ENCODE measurements at places on chromosomes 1 and 21.

- DNase-seq, result peak; percentile 44
Measured at GRCh38 chr21:29299916-29300806, 1.4 kb downstream of the BACH1 start.

- DNase-seq, result peak; percentile 11
Measured at GRCh38 chr21:25638660-25639550, at the start of gene JAM2. Gene JAM2, plus strand, starts transcription at chr21:25639258. Its CDS starts 564 bp downstream, at chr21:25639822.

DNA sequence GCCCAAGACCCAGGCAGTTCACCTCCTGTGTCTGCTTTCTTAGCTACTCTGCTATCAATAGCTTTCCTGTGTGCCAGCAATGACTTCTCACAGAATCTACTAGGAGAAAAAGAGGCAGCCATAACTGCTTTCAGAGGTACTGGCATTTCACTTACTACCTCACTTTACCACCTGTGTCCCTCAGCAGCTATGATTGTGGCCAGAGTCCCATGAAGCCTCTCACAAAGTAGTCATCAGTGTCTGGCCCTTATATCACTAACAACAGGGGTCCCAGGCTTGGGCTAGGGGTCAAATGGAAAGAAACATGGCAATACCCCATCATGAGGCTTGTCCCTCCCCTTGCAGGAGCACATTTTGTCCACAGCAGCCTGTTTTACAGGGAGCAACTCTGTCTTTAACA lies 62.7 kb upstream of the EPS8L3 start:
- no peak for DNase-seq

DNA sequence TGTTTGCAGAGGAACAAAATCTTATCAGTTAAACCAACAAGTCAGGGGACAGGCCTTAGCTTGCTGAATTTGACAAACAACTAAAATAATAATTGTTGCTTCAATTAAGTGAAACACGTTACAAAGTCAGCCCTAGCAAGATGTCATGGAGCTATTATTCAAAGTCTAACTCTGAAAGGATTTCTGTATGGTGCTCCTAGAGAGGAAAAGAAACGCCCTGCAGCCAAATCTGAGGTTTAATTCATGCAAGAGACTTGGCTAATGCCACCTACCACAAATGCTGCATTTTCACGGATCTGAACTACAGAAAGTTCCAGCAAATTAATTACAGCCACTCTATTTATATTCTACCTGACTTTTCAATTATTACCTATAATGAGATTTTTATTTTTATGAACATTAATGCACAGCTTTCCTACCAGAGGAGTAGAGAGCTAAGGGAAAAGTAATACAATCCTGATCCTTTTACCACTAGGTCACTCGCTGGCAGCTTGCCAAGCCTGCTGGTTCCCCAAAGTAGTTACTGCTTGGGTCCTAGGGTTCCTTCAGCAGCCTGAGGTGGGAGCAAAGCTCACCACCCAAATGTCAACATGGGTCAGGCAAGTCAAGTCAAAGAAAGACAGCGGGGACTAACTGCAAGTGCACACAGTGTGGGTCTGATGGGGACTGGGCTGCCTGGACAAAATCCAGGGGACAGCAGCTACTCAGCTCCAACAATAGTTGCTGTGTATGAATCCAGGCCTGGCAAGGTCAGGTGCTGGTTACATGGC lies 8.5 kb downstream of the COLGALT2 start:
- DNase-seq, result no peak

GRCh38 chr1:55916481-55916880 lies 662.9 kb downstream of the PLPP3 start:
- DNase-seq, result no peak

DNA sequence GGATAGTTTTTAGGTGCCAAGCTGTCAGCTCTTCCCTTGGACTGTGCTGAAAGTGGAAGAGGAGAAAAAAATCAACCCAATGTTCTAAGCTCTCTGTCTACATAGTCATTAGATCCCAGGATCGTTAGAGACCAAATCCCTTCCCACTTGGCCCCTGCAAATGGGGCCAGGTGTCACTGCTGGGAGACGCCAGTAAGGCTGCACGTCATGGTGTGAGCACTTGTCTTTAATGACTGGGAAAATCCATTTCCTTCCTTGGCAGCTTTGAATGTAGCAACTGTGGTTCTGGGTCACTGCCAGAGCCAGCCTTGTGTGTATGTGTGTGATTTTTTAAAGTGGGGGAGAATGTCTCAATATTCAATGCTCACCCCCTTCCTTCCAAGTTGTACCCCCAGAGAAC lies 59.9 kb downstream of the MAN1C1 start:
- DNase-seq, result no peak

GRCh38 chr1:218673170-218673569 lies 328.0 kb downstream of the TGFB2 start:
- no peak for DNase-seq

- DNase-seq, result no peak
Measured at GRCh38 chr1:5810553-5811270, 181.5 kb downstream of the NPHP4 start.

GRCh38 chr1:157288492-157288891 lies 150.3 kb upstream of the ETV3 start:
- no peak for DNase-seq

DNA sequence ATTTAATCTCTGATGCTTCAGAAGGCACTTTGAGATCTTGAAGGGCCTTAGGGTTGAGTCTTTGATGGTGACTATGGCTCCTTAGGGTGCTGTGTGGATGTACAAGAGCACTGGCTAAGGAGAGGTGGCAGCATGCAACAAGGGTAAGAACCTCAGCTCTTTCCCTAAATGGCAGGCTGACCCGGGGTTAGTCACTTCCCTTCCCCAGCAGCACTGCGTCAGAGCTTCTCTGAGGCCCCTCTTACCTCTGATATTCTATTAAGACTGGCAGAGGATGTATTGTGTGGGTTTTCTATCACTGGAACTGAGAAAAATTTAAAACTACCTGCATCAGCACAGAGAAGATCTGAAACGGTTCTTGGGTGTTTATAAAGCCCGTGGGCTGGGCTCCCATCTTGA lies 11.8 kb downstream of the C1orf116 start:
- DNase-seq, result no peak

GRCh38 chr1:941588-942383 lies 17.3 kb downstream of the NOC2L start:
- no peak for DNase-seq

- no peak for DNase-seq
Measured at GRCh38 chr1:171267391-171267790, 19.1 kb downstream of the FMO1 start.

GRCh38 chr1:959731-960362 lies 537 bp upstream of the KLHL17 start:
- no peak for DNase-seq

- DNase-seq, result no peak
Measured at GRCh38 chr1:51715369-51715768, 98.5 kb downstream of the OSBPL9 start.

All from activated CD4-positive, alpha-beta T cell treated with anti-CD3 and anti-CD28 coated beads, Interleukin-2, amount 10 ng/mL, durations not matched to agents 7 days and 5 days (primary cell).